ENCODE measurements at places on chromosomes 2 and 18.

DNA sequence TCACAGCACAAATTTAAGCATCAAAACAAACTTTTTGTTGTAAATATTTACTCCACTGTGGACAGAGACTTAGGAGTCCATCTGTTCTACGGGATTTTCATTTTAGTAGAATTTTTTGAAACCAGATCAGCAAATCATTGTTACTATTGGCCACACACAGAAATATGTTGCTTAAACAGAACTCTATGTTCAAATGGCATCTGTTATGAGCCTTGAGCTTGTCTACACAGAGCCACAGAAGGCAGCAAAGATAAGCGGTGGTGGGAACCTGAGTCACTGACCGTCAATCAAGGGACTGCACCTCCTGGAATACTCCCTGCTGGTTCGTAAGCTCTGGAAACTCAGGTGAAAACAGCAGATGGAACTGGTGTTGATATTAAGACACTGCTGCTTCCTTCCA, 156.8 kb downstream of the TMEM200C start:
- DNase-seq = no peak

DNA sequence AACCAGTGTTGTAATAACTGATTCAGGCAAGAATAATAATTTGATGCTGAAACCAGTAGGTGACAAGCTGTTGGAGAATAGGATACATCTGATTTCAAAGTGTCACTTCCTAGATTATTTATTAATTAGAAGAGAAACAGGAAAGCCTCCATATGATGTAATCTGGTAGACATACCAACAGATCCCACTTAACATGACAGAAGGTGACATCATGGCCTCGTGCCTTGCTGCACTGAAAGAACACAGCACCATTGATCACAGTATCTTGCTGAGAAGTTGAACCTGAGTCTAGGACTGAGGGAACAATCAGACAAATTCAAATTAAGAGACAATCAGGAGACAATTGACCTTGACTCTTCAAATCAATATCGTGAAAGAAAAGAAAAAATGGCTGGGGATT, 131.6 kb upstream of the DLGAP1 start:
- no peak for DNase-seq

DNA sequence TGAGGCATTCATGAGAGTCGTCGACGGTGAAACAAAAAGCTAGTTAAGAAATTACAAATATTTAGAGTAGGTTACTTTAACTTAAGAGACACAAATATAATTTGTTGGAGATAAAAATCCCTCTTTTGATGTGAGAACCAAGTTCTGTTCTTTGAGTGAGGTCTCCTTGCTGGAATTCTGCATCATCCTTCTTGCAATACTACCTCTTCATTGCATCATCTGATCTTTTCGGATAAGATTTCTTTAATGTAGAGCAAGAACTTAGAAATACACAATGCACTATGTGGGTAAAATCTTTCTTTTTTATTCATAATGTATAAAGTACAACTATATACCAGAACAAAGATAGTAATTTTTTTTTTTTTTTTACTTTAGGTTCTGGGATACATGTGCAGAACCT, 118.4 kb downstream of the ARL4C start:
- DNase-seq = no peak

DNA sequence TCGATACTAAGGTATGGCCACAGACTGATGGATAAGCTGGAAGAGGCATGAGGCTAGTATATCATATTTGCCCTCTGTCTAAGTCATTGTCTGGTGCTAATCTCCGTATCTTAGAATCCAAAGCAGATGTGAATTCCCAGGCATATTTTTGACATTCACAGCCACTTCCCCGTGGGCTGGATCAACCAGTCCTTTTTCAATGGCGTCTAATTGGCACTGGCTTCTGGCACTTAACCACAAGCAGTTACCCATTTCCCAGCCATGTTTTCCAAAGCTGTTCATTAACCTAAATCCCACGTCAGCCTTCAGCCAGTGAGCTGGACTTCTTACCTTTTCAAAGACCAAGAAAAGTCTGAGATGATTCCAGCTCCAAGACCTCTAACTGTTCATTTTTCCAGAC, 20.7 kb upstream of the ZNF407 start:
- no peak for DNase-seq

DNA sequence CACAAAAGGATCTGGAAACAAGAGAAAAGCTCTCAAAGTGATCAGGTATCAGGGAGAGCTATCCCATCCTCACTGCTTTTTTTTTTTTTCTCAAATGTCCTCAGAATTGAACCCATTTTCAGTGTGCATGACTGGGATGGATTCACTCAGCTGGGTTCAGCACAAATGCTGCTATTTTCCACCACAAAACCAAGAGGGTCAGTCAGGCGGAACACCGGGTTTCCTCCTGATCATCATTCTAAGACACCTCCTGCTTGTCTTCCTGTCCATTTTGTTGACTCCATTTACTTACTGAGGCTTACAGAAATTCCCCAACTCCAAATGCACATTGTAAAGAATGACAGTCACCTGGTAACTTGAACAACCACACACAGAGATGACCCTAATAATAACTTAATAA, 39.9 kb downstream of the CYRIA start:
- no peak for DNase-seq

GRCh38 chr18:47247416-47248114, 3.9 kb downstream of the SKOR2 start:
- DNase-seq = peak; percentile 16

- DNase-seq = no peak
Observed at GRCh38 chr2:183995632-183996031, 602.7 kb upstream of the ZNF804A start.

DNA sequence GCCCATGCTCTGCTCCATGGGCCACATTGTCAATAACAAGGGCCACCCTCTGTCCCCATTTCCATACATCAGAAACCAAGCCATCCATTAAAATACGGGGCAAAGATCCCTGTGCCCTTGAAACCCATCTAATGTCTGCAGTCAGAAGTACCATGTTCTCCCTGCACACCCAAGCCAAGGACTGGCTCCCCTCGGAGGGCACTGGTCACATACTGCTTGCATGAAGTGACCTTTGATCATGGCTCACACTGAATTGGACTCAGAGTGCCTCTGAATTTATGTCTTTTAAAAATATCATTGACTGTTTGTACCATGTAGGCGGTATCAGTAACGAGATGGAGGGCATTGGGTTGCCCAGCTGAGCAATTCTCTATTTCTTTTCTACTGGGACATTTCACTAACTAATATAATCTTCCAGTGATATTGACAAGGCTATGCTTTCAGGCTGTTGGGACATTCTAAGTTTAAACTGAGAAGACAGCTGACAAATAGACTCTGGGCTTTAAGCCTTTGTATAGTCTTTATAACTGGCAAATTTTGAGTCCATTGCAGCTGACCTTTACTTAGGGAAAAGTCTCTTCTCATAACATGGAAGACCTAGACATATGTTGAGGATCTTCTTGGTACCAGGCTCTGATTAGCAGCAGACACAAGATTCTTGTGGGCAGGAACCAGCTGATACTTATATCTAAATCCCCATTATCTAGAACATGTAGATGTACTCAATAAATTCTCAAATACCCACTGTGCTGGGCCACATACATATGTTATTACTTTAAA, 214.3 kb downstream of the MYCN start:
- DNase-seq = no peak

GRCh38 chr2:180322781-180323180, 315.7 kb upstream of the CWC22 start:
- no peak for DNase-seq

DNA sequence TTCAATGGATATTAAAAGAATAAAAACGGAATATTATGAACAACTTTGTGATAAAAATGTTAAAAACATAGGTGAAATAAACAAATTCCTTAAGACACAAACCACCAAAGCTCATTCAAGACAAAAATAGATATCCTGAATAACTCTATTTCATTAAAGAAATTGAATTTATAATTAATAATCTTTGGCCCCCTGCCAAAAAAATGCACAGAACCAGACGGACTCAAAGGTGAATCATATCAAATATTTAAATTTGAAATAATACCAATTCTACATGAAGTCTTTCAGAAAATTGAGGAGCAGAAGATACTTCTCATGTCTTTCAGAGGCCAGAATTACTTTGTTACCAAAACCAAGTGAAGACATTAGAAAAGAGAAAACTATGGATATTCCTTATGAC, 128.3 kb upstream of the KLHL29 start:
- no peak for DNase-seq

DNA sequence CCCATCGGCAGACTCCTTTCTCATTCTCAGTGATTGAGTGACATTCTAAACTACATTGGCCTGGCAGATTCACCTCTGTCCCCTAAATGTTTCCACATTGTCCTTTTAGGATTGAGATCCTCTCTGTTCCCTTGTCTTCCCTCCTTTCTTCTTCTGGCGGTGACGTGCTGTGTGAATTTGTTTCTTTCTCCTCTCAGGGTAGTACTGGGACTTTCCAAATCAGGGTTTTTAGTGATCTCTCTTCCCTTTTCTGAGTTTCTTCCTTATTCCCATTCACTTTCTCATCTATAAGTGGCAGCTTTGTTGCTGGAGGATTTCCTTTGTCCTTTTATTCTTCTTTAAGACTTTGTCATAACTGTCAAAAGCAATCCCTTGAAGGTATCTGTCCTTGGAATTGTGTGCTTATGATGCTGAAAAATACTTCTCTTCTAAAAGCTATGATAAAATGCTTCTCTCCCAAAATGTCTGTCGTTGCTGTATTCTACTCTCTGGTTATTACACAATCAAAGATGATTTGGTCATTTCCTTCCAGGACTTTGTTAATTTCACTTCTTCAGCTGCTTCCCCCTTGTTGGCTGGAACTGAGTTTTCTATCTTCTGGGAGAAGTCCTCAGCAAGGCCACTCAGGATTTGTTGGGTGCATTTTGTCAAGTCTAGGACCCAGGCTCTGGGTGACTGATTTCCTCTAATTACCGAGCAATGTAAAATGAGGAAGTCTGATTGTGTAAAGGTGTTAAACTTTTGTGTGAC, 4.9 kb upstream of the IL1B start:
- DNase-seq = peak; percentile 90

All from suppressor macrophage treated with lipopolysaccharide for 4 hours (primary cell).